ENCODE measurements at places on chromosomes 3 and 15. TPM values are rescaled to one million over a fixed set of nuclear protein-coding genes. Genes with fewer than 3 reads are reported as not detected.

AHSG gene
- total RNA-seq = not detected

PATL2 gene
- 2.2 TPM for total RNA-seq

PTX3 gene
- 94.1 TPM for total RNA-seq

LMAN1L gene
- 0.15 TPM for total RNA-seq

PLSCR5 gene
- total RNA-seq = not detected

LINGO1 gene
- 1.6 TPM for total RNA-seq

GOLGA6B gene
- total RNA-seq = not detected

PRR20G gene
- total RNA-seq = not detected

FSIP1 gene
- 23.3 TPM for total RNA-seq

RLBP1 gene
- not detected for total RNA-seq

SEMA5B gene
- 0.15 TPM for total RNA-seq

- no peaks in the 10 kb centered on the region for H3K36me3 ChIP-seq
- H3K4me1 ChIP-seq = no peaks in the 10 kb centered on the region
- DNase-seq = no peak
- H3K27me3 ChIP-seq = no peaks in the 10 kb centered on the region
Observed at GRCh38 chr15:94375997-94376396, 144.6 kb downstream of the MCTP2 start.

DNA sequence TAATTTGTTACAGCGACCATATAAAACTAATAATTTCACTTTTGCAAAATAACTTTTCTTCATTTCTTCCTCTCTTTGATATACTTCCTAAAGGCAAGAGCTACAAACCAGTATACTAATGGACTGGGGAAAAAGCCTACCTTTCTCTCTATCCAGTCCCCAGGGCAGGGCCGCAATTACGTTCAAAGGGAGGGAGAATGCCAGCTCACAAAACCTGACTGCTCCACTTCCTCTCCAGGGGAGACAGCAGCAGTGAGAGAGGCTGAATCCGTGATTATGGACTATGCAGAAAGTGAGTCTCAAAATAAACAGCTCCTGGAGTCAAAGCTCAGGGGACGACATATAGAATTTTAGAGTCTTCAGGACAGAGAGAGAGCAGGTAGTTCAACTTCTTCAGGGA lies 126.9 kb upstream of the HES1 start:
- no peaks in the 10 kb centered on the region for H3K27me3 ChIP-seq
- H3K27ac ChIP-seq = no peak overlapping the region
- H3K4me3 ChIP-seq = no peak overlapping the region
- H3K36me3 ChIP-seq = no peaks in the 10 kb centered on the region
- no peak for DNase-seq

GRCh38 chr15:101684384-101684783 lies 32.2 kb upstream of the TM2D3 start:
- no peak overlapping the region for H3K27ac ChIP-seq
- H3K36me3 ChIP-seq = no peaks in the 10 kb centered on the region
- H3K4me3 ChIP-seq = no peak overlapping the region
- no peaks in the 10 kb centered on the region for H3K27me3 ChIP-seq
- no peak for DNase-seq
- no peaks in the 10 kb centered on the region for H3K4me1 ChIP-seq

GRCh38 chr3:133074977-133075376 lies 36.8 kb downstream of the TMEM108 start:
- no peaks in the 10 kb centered on the region for H3K36me3 ChIP-seq
- H3K4me1 ChIP-seq = no peaks in the 10 kb centered on the region
- DNase-seq = no peak
- no peak overlapping the region for H3K27ac ChIP-seq
- H3K4me3 ChIP-seq = no peak overlapping the region
- H3K27me3 ChIP-seq = no peaks in the 10 kb centered on the region

DNA sequence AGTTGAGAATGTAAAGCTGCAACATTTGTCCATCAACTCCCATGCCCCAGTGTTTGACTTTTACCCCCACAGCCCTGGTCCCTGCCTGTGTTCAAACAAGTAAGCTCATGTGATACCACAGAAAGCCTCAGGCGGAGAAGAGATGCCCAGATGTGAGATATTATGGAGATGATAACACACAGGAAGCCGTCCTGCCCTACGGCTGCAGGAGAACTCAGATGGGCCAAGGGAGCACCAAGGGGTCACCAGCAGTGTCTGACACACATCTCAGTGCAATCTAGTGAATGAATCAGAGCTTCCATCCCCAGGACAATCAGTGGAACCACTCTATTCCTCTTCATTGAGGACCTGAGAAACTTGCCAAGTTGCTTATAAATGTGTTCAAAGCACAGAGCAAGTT lies 14.0 kb upstream of the SPINK8 start:
- no peak for DNase-seq
- H3K27ac ChIP-seq = no peak overlapping the region
- H3K4me1 ChIP-seq = peaks cover 5% of the 10 kb centered on the region
- H3K4me3 ChIP-seq = no peak overlapping the region
- no peaks in the 10 kb centered on the region for H3K36me3 ChIP-seq

GRCh38 chr3:150252462-150252861 lies 155.6 kb upstream of the TSC22D2 start:
- DNase-seq = no peak
- no peak overlapping the region for H3K4me3 ChIP-seq
- H3K36me3 ChIP-seq = no peaks in the 10 kb centered on the region
- no peaks in the 10 kb centered on the region for H3K27me3 ChIP-seq

DNA sequence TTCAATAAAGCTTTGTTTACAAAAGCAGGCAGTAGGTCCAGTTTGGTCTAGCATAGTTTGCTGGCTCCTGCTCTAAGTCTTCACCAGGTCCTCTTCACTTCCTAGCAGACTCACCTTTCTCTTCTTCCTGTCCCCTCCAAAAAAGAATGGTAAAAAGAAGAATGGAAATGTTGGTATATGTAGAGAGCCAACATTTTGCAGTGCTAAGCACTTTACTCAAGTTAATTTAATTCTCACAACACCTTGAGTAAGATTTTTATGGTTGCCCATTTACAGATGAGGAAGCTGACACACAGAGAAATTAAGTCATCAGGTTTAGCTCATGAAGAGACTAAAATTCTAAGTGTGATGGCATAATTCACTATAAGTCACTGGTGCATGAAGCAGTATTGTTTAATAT lies 230.1 kb upstream of the PRICKLE2 start:
- H3K4me3 ChIP-seq = no peak overlapping the region
- no peak for DNase-seq
- H3K36me3 ChIP-seq = no peaks in the 10 kb centered on the region
- no peaks in the 10 kb centered on the region for H3K4me1 ChIP-seq
- no peak overlapping the region for H3K27ac ChIP-seq

DNA sequence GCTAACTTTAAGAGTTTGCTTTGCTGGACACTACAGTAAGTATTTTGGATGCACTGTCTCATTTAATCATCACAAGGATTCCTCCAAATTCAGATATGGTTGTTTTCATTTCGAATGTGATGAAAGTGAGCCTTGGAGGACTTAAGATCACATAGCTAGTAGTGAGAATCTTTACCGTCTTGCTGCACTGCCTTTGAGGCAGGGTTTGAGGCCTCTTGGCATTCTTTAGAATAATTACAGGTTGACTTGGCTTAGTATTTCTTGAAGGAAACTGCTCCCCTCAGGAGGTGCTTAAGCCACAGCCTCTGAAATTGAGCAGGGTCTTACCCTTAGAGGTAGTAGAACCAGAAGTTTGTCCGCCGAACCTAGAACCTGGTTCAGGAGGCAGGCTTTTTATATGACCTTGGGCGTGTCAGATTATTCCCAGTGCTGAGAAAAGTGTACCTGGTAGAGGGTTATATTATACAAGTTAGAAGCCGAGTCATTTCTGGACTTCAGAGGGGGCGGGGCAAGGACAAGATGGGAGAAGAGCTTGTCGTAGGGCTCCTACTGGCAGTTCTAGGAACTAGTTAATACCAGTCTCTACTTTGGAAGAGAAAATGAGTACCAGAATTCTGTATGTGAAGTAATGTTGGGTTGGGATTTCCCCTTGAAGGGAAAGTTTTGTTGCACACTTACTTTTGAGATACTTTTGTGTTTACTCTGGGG lies 1.1 kb downstream of the TFG start:
- no peaks in the 10 kb centered on the region for H3K27me3 ChIP-seq
- H3K36me3 ChIP-seq = no peaks in the 10 kb centered on the region
- H3K4me1 ChIP-seq = no peaks in the 10 kb centered on the region

GRCh38 chr15:66269326-66270090 lies 16.0 kb upstream of the MEGF11 start:
- H3K4me1 ChIP-seq = no peaks in the 10 kb centered on the region
- no peaks in the 10 kb centered on the region for H3K27me3 ChIP-seq
- no peaks in the 10 kb centered on the region for H3K36me3 ChIP-seq
- no peak for DNase-seq
- no peak overlapping the region for H3K27ac ChIP-seq
- H3K4me3 ChIP-seq = no peak overlapping the region

GRCh38 chr3:66304293-66304692 lies 83.5 kb downstream of the SLC25A26 start:
- no peaks in the 10 kb centered on the region for H3K36me3 ChIP-seq
- no peak overlapping the region for H3K27ac ChIP-seq
- no peaks in the 10 kb centered on the region for H3K27me3 ChIP-seq
- no peaks in the 10 kb centered on the region for H3K4me1 ChIP-seq
- no peak for DNase-seq

Data from breast epithelium (tissue), 4 donors.